ENCODE measurements at places on chromosomes 6 and 20.
A peak's percentile ranks its signal among the peaks of the same experiment; 100 is the strongest.

DNA sequence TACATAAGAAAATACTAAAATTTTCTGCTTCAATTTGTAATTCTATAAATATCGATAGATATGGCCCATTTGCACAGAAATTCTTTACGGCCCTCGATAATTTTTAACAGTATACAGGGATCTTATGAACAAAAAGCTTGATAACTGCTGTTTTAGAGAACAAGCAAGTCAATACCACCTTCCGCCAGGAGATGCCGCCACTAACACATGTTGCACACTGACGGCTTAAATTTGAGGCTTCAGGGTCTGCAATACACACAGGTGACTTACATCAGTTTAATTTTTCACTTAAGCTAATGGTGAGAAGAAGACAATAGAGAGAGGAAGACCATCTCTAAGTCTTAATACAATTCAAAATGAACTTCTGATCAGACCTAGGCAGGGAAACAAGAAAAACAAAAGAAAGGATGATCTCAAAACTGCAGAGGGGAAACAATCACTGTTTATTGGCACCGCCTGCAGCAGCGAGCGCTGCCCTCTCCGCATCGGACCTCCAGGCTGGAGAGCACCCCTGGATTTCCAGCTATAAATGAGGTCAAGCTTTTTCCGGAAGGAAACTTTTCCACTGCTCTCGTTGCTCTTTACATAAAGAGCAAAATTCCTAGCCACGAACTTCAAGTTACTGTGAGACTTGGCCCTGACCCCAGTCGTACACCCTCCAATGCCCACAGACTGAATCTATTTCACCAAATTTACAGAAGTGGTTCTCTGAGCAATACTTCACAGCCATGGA, 53.9 kb downstream of the OTOR start:
- DNase-seq = peak; percentile 39

GRCh38 chr20:55540486-55540885, 464.8 kb downstream of the CBLN4 start:
- DNase-seq = no peak

DNA sequence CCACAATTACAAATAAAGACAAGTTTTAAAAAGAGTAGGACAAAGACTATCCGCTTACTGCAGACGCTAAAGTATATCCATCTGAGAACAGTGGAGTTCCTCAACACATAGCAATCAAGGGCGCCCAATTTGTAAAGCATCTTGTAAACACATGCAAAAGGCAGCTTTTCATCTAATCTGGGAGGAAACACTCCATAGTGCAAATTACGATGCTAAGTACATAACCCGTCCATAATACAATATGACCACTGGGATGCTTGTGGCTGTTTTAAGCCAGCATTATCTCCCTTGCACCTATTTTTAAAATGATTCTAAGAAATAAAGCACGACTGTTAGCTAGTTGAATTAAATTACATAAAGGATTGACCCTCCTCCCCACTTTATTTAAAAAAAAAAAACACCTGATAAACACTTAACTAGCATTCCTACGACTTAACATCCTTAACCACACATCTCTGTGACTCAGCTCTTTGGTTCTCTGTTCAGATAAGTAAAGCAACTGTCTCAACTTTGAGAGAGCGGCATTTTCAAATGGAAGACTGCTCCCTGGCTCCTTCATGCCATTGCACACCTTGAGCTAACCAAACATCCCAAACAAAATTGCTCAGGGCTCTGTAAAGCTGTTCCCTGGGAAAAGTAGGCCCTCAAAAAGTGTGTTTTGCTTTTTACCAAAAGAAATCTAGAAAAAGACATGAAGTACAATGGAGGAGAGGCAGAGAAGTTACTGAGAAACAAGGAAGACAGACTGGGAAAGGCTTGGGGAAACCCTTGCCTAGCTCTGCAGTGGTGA, 14.2 kb downstream of the SLC22A23 start:
- no peak for DNase-seq

DNA sequence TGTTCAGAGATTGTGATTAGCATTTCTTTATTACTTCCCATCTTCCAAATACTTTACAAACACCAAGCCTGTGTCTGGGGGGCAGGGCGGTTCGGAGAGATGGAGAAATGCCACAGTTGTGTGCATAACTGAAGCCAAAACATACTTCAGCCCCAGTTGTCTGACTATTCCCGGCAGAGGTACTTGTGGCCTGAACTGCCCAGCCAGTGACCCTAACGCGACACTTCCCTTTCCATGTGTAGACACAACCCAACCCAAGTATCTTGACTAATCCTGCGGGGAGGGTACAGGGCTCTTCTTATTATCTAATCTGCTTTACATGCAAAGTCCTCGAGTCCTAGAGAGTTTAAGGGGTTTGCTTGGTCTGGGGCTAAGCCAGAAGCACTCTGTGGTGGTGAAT, 46.2 kb downstream of the ISM1 start:
- DNase-seq = no peak

DNA sequence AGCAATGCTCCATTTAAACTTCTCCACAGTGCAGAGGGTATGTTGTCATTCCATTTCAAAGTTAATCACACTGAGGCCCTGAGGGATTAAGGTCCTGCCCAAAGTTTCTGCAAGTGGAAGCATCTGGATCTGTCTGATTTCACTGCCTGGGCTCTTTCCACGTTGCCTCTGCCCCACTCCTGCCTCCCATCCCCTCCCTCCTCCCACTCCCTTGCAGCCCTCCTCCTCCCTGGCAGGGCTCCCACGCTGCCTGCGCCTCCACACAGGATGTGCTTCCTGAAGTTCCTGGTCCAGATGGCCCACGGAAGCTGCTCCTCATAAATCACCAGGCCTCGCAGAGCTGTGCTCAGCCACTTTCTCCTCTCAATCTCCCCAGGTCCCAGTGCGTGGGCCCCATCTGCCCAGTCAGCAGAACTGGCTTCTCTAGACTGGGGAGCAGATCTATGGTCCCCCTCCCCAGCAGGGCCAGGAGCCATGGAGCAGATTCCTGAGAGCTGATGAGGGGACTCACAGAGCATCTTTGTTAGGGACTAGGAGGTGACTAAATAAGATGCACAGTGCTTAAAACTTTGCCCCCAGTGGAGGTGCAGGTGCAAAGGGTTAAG, 65.4 kb upstream of the MAFB start:
- DNase-seq = no peak

- DNase-seq = no peak
Measured at GRCh38 chr20:44834693-44835092, 24.3 kb upstream of the RIMS4 start.

DNA sequence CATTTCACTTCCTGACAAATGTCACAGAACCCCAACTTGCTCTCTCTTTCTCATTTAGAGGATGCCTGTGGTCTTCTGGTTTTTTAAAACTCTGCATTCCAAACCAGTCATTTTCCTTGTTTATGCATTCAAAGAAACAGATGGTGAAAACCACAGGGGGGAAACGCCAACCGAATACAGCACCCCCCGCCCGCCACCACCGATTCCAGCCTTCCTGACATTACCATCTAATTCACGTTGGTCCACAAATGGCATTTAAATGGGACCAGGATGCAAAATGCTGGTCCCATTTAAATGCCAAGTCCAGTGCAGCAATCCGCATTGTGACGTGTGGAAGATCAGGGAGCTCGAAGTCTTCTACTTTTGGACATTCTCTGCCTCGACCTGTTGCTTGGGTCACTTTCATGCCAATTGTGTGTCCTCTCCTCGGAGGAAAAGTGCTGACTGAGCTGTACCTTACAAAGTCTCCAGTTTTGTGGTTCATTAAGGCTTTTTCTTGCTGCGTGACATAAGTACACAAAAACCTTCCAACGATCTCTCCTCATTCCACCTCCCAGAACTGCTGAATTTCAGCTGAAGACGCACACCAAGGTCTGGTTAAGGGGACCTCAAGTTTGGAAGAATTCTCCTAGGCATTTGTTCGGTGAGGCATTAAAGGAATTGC, 35.8 kb downstream of the NEDD9 start:
- DNase-seq = no peak

GRCh38 chr6:93848031-93848742, 428.8 kb upstream of the EPHA7 start:
- no peak for DNase-seq

- DNase-seq = no peak
Measured at GRCh38 chr6:6968357-6968730, 139.4 kb upstream of the RREB1 start.

GRCh38 chr20:45138561-45139300, 14.5 kb upstream of the WFDC12 start:
- DNase-seq = peak; percentile 30

GRCh38 chr6:46538800-46539480, 47.7 kb upstream of the RCAN2 start:
- no peak for DNase-seq

DNA sequence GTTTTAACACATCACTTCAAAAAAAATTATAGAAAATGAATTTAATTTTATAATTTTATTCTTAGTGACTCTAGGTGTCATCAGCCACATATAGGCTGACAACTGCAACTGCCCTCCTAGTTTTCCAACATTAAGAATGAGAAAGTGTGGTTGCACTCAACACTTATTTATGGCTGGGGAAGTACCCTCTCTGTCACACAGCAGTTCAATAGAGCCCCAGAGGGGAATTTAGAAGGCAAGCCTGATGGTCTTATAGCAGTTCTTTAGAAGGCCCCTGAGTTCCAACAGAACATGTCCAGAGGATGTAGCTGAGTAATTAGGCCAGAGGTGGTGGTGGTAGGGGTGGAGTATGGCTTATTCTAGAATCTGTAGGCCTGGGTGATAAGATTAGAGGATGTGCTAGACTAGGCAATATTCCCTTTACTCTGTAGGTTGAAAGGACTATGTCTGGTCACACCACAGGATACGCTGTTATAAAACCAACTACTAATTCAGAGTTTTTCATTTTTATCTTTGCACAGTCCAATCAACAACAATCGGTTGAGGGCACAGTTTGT, 226.5 kb upstream of the CITED2 start:
- no peak for DNase-seq

DNA sequence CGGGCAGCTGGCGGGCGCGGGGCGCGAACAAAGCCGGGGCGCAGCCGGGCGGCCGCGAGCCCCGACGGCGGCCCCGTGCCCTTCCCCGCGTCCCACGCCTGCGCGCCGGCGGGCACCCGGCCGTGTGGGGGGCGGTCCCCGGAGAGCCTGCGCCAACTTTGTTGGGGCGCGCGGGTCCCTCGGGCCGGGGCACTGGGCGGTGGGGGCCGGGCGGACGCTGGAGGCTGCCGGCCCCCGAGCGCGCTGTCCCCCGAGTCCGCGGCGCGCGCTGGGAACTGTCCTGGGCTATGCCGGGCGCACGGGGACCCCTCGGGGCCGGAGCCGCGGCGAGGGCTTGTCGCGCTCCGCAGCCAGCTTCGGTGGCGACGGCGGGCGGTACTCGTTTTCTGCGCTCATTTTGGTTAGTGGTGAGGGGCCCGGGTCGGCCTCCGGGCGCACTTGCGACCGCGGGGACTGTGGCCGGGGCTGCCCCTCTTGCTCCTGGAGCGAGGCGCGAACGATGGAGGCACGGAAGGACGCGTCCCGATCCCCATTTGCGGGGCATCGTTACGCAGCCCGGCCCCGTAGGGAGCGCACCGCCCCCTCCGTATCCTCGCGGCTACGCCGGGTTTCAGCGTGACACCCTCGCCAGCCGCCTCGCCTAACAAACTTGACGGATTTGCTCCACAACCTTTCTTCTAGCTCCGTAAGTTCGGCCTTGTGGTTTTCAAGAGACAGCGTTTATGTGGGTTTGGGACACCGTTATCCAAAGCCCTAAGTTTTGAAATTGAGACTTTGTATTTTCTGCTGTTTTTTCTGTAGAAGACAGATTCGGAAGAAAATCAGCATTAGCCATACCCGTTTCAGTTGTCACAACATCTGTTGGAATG, 622 bp downstream of the SS18L1 start:
- DNase-seq = peak; percentile 47

GRCh38 chr20:62702895-62703852, 5.5 kb upstream of the NTSR1 start:
- no peak for DNase-seq

DNA sequence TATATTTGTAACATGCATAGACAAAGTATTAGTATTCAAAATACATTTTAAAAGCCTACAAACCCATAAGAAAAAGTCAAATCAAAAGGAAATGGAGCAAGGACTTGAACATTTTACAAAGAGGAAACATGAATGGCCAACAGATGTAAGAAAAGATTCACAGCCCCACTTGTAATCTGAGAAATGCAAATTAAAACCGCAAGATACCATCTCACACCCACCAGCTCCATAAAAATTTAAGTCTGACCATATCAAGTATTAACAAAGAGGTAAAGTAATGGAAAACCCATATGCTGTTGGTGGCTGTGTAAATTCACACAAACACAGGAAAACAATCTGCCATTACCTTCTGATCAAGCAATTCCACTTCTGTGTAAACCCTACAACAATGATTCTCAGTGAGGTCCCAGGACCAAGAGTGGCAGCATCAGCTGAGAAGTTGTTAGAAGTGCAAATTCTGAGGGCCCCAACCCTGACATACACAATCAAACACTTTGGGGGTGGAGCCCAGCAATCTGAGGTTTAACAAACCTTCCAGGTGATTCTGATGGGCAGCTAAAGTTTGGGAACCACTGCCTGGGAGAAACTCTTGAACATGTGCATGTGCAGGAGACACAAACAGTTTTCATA, 30.9 kb downstream of the BCL2L1 start:
- no peak for DNase-seq

GRCh38 chr6:41840326-41840725, 52.8 kb downstream of the TOMM6 start:
- no peak for DNase-seq

DNA sequence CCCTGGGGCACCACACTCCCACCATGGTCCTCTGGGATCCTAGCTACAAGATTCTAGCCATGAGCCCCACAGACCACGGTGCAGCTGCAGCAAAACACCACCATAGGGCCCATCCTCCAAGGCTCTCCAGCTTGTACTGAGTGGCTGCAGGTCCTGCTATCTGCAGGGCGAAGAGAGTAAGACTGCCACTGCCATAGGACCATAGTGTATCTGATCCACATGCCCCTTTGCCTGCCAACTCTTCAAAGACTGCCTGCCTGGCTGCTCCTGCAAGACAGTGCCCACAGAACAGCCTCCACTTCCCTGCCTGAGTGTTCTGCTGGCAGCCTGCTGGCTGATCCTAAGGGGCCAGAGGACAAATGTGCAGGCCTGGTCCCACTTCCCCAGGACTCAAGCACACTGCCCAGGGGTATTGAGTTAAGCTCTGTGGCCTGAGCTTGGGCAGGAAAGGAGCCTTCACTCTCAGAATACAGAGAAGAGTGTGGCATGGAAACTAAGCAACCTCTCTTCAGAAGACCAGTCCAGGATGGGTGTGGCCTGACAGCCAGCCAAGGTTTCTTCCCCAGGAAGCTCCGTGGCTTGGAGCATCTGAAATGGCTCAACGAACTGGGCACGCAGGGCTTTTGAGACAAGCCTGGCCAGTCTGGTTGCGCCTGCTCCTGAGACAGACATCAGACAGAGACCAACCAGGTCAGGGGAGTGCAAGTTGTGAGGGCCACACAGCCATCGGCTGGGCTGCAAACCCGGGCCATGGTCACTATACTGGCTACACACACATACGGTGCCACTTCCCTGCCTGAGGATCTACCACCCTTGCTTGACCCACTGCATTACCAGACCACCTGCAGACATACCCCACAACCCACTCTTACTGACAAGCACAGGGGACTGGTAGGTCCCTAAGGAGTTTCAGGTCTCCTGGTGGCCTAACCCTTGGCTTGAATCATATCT, 54.5 kb downstream of the RNGTT start:
- DNase-seq = no peak
